SHP77 (cell line): ENCODE measurements at places on chromosomes 7 and 10.

DNA sequence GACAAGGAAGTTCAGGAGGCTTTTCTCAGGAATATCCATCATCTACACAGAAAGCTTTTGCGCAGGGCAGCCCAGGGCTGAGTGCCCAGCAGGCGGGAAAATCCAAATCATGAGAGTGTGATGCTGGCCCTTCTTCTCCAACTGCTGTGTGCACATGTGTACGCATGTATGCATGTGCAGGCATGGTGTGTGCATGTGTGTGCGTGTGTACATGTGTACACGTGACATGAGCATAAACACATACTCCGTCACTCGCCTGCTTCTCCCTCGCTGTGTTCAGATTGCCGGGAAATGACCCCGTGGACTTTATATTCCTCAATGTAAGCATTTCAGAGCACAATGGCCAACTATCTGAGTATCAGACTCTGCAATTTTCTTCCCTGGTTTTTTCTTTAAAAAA, 85.1 kb downstream of the PRPF18 start:
- DNase-seq = no peak

GRCh38 chr7:153027210-153027609, 267.7 kb downstream of the ACTR3B start:
- no peak for DNase-seq

- DNase-seq = no peak
Observed at GRCh38 chr10:23174074-23174976, 17.8 kb upstream of the PTF1A start.

DNA sequence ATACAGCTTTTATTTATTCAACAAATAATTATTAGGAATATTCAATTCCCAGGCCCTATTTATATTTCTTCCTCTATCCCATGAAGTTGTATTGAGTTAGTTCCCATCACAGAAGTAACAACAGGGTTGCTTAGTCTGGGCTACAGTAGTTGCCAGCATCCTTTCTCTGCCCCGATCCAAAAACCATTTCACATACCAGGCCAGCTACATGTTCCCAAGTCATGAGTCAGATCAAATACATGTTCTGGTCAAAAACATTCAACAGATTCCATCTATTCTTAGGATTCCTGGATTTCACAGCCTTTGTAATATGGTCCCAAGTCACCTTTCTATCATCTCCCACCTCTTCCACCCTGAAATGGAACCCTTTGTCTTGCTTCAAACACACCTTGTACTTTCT, 91.6 kb downstream of the RAB11FIP2 start:
- DNase-seq = no peak

DNA sequence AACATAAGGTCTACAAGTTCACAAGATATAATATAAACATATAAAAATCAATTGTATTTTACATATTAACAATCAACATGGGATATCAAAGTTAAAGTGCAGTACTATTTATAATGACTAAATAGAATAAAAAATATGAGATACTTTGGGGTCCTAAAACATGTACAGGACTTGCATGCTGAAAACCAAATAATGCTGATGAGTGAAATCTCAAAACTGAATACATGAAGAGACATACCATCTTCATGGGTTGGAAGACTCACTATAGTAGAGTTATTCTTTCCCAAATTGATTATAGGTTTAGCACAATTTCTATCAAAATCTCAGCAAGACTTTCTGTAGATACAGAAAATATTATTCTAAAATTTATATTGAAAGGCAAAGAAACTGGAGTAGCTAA, 181.5 kb downstream of the LHFPL3 start:
- DNase-seq = no peak

- no peak for DNase-seq
Observed at GRCh38 chr7:124692425-124692824, 73.2 kb downstream of the GPR37 start.

DNA sequence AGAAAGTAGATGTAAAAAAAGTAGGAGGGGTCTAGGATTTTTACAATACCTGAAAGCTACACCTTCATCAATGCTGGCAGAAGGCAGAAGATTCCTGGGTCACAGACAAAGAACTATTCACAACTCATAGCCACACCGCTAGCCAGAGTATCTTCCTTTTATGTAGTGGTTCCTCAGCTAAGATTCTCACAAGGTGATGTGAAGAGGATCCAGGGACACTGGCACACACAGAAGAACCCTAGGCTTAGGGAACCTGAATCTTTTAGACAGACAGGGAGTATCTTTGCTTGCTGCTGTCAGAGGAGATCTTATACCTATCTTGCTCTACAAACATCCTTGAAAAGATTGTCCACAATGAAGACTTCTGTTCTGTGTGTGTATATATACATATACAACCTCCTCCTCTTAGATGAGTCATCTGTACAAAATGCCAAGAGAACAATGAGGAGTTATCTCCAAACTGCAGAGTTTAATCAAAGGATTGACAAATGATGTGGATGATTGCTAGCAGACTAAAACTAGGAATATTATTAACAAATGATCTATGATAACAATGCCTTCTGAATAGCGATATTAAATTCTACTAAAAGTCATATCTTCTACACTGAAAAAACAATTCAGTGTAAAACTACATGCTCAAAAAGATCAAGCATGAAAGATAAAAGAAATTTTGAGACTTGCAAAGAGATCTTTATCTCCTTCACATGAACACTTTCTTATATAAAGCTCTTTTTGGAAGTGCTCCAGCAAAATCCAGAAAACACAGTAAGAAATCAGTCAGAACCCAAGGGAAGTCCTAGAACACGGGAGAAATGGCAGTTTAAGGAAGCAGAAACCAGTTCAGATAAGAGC, 409.3 kb downstream of the PARD3 start:
- DNase-seq = no peak

- DNase-seq = peak; percentile 22
Observed at GRCh38 chr10:21803374-21803773, 200.2 kb downstream of the DNAJC1 start.
